ENCODE measurements at places on chromosomes 13 and 19.

- no peak for DNase-seq
Observed at GRCh38 chr19:17648097-17648660, 40.0 kb downstream of the UNC13A start.

GRCh38 chr13:98506728-98507230 is 70.1 kb downstream of the STK24 start:
- DNase-seq, result no peak

GRCh38 chr19:6769006-6769619 is 1.9 kb upstream of the SH2D3A start:
- DNase-seq, result peak; percentile 20

DNA sequence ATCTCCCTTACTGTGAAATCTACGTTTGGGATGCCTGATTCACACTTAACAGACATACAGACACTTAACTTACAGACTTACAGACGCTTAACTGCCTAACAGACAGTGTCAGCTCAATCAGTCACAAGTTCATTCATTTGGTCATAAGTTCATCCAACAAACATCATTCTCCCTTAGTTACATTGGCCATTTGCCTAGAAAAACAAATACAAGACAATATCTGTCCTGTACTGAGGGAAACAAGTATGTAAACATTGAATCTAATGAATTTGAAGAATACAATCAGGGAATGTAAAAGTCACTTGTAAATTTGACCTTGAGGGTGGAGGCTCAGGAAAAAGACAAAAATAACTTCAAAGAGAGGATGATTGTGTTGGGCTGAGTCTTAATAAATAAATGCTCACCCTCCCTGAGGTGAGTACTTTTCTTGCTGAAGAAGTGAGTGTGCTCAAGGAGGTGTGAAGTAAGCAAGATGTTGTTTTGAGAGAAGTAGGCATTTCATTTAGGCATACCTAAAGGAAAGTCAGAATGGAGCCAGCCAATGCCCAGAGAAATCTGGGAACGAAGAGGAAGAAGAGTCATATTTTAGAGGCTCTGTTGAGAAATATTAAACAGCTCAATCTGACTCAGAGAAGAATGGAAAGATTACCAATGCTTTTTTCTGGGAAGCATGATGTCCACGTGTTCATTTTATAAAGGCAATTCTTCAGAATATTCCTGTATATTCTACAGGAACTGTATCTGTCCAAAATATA is 958.4 kb upstream of the SLC10A2 start:
- DNase-seq, result peak; percentile 32

DNA sequence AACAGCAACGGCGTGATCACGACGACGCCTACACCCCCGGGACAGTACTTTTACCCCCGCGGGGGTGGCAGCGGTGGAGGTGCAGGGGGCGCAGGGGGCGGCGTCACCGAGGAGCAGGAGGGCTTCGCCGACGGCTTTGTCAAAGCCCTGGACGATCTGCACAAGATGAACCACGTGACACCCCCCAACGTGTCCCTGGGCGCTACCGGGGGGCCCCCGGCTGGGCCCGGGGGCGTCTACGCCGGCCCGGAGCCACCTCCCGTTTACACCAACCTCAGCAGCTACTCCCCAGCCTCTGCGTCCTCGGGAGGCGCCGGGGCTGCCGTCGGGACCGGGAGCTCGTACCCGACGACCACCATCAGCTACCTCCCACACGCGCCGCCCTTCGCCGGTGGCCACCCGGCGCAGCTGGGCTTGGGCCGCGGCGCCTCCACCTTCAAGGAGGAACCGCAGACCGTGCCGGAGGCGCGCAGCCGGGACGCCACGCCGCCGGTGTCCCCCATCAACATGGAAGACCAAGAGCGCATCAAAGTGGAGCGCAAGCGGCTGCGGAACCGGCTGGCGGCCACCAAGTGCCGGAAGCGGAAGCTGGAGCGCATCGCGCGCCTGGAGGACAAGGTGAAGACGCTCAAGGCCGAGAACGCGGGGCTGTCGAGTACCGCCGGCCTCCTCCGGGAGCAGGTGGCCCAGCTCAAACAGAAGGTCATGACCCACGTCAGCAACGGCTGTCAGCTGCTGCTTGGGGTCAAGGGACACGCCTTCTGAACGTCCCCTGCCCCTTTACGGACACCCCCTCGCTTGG is 966 bp downstream of the JUNB start:
- DNase-seq, result peak; percentile 54

- DNase-seq, result peak; percentile 75
Observed at GRCh38 chr13:51154029-51154555, 43.0 kb upstream of the C13orf42 start.

GRCh38 chr19:14073925-14074838 is 1.6 kb downstream of the MISP3 start:
- DNase-seq, result no peak

Measured in fibroblast of mammary gland (primary cell).